HCT116 (cell line): ENCODE measurements at places on chromosomes 12 and 14. TPM values are rescaled to one million over a fixed set of nuclear protein-coding genes. Genes with fewer than 3 reads are reported as not detected.

- no peaks in the 10 kb centered on the region for H3K36me3 ChIP-seq
- no peak overlapping the region for H3K27ac ChIP-seq
- no peaks in the 10 kb centered on the region for H3K4me1 ChIP-seq
- no peaks in the 10 kb centered on the region for H3K27me3 ChIP-seq
- DNase-seq = no peak
- H3K4me3 ChIP-seq = no peak overlapping the region
Observed at GRCh38 chr12:31618228-31619025, 27.5 kb upstream of the DENND5B start.

DNA sequence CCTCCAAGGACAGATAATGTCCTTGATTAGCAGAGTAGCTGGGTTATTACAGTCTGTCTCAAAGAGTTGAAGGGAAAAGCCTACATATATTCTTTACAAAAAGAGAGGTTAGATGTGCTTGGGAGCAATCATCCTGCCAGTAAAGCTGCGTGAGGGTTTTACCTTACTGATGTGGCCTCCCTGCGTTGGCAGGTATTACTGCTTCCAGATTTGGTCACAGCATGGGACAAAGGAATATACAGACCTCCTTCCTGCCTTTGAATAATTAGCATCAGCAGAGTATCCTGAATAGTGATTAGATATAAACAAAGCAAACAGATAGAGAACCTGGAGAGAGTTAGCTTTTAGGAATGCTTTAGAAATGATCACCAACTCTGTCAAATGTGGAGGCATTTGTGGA is 69.6 kb downstream of the TMTC2 start:
- H3K4me1 ChIP-seq = peaks cover 13% of the 10 kb centered on the region
- H3K27ac ChIP-seq = no peak overlapping the region
- no peak for DNase-seq
- no peaks in the 10 kb centered on the region for H3K36me3 ChIP-seq
- no peak overlapping the region for H3K4me3 ChIP-seq

- H3K36me3 ChIP-seq = no peaks in the 10 kb centered on the region
- no peak for DNase-seq
- peaks cover 46% of the 10 kb centered on the region for H3K4me1 ChIP-seq
- peaks cover 5% of the 10 kb centered on the region; the same call in 1 of the 2 replicates for H3K27me3 ChIP-seq
Observed at GRCh38 chr12:26121323-26122060, 3.3 kb downstream of the BHLHE41 start.

DNA sequence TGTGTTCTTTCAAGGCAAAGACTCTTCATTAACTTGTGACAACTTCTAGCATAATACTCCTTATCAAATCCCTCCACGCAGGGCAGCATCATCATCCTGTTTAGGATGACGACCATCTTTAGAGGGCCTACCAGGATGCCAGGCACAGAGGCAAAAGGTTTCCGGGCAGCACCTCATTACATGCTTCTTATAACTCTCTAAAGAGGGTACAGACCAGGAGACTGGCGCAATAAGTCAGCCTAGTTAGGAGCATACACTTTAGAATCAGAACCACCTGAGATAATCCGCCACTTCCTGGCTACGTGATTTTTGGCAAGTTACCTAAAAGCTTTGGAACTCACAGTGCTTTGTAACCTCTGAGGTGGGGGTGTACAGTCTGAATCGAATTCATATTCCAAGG is 136.0 kb upstream of the NOS1 start:
- H3K27me3 ChIP-seq = no peaks in the 10 kb centered on the region
- DNase-seq = no peak
- no peak overlapping the region for H3K27ac ChIP-seq
- H3K4me1 ChIP-seq = no peaks in the 10 kb centered on the region
- H3K4me3 ChIP-seq = no peak overlapping the region

Gene GUCY2C
- total RNA-seq = not detected
